ENCODE measurements at places on chromosomes 11 and 22.

DNA sequence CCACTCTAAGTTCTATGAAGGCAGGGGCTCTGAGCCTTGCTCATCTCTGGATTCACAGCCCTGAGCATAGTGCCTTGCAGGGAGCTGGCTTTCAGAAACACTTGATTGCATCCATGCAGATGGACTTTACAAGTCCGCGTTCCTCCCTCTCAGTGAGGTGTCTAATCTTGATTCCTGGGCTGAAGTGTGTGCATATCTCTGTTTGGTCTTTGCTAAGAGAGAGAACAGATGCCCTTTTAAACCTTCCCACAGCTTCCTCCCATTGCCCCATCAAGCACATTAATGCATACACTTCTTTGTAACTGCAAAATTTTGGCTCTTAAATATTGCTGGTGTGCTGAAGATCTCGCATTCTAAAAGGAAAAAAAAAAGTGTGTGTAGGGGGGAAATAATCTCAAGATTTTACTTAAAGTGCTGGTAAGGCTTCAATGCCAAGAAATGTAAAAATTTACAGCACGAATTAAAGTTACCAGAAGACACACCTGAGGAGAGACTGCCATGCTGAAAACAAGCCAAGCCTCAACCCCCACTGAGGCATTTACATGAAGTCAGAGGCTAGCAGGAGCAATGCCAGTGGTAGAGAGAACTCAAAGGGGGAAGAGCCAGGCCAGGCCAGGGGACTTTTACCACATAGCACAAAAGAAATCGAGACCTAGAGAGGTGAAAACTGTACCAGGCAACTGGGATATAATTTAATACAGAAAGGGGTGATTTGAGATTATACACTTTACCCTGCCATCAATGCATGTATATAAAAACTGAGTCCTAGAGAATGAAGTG is 492.1 kb downstream of the SOX6 start:
- no peak for DNase-seq

GRCh38 chr11:86161336-86161735 is 83.2 kb upstream of the EED start:
- no peak for DNase-seq

- no peak for DNase-seq
Measured at GRCh38 chr11:78840200-78840599, 265.5 kb upstream of the NARS2 start.

- no peak for DNase-seq
Measured at GRCh38 chr22:47203554-47203991, 441.1 kb downstream of the TBC1D22A start.

GRCh38 chr22:39349506-39349966 is 255 bp upstream of the SYNGR1 start:
- no peak for DNase-seq

- DNase-seq: peak; percentile 84
Measured at GRCh38 chr11:10314199-10315072, 9.6 kb downstream of the ADM start.

DNA sequence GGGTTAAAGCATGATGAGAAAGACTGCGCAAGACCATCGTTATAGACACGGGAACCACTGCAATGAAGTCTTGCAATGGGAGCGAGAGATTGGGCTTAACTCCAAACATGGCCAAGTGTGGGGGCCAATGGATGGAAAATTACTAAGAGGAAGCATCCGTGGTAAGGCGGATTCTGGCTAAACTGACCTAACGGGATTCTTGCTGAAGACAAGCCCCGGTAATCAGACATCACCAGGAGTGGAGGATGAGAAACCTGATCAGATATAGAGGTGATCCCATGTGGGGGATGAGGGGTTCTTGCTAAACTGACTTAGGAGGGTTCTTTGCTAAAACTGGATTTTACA is 5.8 kb upstream of the SYNGR1 start:
- DNase-seq: no peak

GRCh38 chr11:114133548-114134329 is 74.2 kb downstream of the ZBTB16 start:
- DNase-seq: no peak
